ENCODE measurements at places on chromosomes 5 and 9.
A peak's percentile ranks its signal among the peaks of the same experiment; 100 is the strongest.

GRCh38 chr5:110865400-110866094 is 126.7 kb downstream of the SLC25A46 start:
- DNase-seq: no peak

- no peak for DNase-seq
Measured at GRCh38 chr9:131660466-131661405, 79.1 kb downstream of the RAPGEF1 start.

DNA sequence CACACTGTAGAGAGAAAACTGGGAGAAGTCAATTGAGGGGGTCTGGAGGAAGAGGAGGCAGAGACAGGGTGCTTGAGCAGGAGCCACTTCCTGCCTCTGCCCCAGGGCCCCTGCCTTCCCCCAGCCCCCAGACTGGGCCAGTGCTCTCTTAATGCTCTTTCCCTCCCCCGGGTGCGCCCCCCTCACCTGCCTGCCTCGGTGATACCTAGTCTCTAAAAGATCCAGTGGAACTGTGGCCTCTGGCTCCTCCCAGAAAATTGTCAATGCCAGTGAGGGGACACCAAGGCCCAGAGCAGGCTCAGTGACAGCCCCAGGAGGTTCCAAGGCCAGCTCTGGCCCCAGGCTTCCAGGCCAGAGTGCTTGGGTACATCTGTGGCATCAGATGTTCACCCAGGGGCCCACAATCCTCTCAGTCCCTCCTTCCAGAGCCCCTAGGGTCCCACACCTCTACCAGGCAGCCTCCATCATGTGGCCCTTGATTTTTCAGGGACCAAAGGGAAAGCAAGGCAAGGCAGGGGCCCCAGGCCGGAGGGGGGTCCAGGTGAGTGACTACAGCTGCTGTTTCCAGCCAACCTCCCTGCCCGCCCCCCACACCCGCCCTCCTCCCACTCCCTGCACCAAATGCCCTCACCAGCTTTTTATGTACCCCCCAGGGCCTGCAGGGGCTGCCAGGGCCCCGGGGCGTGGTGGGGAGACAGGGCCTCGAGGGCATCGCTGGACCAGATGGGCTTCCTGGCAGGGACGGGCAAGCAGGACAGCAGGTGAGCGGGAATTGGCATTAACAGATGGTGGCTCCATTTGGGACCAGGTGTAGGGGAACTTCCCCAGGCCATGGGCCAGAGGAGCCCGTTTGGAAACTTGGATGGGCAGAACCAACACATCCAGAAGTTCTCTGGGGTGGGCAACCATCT is 33.1 kb upstream of the ORM1 start:
- DNase-seq: no peak

DNA sequence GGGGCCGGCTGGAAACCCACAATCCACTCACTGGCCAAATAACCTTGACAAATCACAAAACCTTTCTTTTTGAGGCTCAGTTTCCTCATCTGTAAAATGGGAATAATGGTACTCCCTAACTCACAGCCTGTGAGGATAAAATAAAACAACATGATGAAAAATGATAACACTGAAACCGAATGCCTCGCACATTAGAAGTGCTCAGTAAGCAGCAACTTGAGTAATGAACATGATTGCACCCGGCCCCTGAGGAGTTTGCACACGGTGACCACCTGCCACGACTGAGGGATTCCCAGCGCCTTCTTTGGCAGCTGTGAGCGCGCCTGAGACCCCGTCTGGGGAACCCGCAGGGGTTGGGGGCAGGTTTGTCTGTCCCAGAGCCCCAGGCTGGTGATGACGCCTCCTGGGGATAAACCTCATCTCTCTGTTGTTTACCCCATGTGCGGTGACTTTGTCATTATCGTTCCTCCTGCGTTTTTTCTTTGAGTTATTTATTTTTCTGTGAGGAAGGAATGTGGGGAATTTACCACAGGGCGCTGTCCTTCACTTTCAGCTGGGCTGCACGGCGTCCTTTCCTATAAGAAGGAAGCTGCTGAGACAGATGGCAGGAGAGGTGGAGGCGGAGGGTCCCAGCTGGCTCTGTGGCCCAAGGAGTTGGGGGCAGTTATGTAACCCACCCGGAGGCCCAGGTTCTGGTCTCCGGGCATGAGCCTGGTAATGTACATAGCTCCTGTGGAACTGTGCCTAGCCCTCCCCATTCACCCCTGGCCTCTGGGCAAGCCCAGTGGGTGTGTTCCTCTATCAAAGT is 3.0 kb upstream of the SYNPO start:
- DNase-seq: no peak

GRCh38 chr9:137317021-137317717 is 15.1 kb upstream of the NRARP start:
- no peak for DNase-seq

GRCh38 chr5:154858297-154858971 is at the start of gene CNOT8:
TSS of gene CNOT8 (plus strand) at chr5:154858627. CDS start at chr5:154863279, 4,652 bp downstream.
- peak; percentile 97 for DNase-seq

GRCh38 chr5:52771343-52772039 is 16.2 kb upstream of the ITGA1 start:
- no peak for DNase-seq

DNA sequence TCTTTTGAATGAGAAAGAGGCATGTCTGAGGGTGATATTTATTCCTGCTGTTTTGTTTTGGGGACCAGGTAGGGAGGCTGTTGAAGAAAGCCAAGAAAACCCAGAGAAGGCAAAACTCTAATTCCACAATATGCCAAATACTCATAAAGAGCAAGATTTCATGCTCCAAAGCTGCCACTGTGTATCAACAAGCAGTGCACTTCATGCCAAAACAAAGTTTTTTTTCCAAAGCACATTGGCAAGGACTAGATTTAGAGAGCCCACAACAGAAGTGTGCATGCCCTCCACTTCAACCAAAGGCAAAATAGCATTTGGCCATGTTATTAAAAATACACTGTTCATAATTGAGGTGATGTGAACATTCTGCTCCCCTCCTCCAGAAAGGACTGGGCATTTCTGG is 229.9 kb downstream of the EBF1 start:
- no peak for DNase-seq

DNA sequence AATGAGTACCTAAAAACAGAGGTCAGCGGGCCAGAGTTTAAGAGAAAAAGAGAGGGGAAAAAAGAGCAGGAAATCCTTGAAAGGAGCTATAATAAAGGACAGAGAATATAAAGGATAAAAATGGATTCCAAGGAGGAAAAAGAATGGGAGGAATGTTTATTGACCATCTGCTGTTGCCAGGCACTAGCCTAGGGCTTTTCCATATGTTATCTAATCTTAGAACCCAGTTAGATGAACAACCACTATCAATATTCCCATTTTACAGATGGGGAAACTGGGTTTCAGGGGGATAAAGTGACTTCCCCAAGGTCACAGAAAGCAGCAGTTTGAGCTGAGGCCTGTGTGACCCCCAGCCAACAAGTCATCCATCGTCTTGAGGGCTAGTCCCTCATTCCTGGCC is 232.5 kb downstream of the NR3C1 start:
- no peak for DNase-seq

- no peak for DNase-seq
Measured at GRCh38 chr5:120454094-120454798, 9.9 kb upstream of the PRR16 start.

DNA sequence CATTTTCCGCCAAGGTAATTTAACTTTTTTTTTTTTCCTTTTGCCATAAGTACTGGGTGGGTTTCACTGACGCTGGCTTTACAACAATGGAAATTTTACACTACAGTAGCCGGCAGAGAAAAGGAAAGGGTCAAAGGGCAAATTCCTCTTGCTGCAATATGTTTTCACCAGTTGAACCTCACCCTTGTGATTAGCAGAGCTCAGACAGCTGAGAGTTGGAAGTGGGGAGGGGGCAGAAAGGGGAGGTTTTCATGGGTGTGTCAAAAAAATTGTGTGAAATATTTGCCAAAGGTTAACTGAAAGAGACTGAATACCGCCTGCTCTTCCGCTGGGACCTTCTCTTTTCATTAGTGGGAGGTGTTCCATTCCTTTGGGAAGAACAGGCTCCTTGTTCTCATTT is 296.9 kb downstream of the ADAMTS6 start:
- no peak for DNase-seq

- DNase-seq: no peak
Measured at GRCh38 chr5:169758886-169759285, 121.8 kb downstream of the DOCK2 start.

GRCh38 chr9:13554626-13555025 is 275.1 kb upstream of the MPDZ start:
- DNase-seq: no peak

GRCh38 chr5:68478301-68479095 is 262.9 kb downstream of the PIK3R1 start:
- DNase-seq: no peak

DNA sequence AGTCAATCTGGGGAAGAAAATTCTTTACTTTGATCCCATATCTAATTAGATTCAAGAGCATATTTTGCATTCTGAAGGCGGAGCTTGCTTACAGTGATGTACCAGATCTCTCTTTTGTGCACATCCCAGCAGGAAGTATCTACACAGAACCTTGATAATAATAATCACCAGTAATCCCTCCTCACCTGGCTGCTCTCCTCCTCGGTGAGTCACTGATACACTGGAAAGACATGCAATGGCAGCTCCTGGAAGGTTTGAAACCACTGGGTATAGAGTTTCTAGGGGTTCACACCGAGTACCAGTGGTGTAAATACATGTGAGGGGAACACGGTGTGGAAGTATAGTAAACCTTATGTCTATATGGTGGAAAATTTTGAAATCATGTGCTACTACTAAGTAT is 205.5 kb upstream of the TARS1 start:
- no peak for DNase-seq

DNA sequence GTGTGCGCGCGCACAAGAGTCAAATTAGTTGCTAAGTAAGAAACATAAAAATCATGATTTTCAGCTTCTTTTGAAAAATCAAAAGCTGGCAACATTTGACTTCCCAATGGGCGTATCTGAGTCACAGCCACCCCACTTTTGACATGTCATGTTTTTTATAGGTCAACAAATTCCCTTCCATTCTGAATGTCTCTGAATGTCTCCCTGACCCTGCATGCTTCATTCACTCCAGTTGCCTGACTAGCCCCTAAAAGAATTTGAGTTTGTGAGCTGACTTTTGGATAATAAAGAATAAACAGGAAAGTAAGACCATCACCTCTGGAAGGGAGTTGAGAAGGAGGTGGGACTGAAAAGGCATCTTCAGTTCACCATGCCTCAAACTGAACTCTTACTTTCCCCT is 20.2 kb upstream of the GLIS3 start:
- DNase-seq: no peak

DNA sequence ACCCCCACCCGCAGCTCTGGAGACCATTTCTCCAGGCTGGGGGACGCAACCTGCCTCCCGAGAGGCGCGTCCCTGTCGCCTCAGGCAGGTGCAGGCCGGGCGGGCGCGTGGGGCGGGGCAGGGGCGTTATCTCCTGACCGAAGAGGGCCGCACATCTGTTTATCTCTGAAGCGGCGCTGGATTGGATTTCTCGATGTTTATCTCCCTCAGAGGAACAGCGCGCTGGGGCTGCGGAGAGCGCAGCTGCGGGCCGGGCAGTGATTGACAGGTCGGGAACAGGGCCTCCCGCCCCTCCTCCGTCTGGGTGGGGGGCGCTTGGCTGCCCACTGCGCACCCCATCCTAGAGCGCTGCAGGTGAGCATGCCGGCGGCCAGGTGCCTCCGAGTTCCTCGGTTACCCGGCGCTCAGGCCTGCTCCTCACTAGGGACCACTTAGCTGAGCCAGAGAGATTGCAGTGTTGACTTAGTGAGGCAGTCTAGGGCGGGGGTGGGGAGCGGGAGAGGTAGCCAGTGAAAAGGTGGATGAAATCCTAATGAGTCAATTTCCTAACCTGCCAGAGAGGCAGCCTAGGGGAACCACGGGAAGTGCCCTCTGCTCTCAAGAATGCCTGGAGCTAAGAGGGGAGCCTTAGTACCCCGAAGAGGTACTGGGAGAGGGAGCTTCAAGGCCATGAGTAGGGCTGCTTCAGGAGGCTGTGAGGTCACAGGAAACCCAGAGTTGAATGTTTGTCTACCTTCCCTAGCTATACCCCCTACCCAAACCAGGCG is 39.6 kb upstream of the TIFAB start:
- no peak for DNase-seq

DNA sequence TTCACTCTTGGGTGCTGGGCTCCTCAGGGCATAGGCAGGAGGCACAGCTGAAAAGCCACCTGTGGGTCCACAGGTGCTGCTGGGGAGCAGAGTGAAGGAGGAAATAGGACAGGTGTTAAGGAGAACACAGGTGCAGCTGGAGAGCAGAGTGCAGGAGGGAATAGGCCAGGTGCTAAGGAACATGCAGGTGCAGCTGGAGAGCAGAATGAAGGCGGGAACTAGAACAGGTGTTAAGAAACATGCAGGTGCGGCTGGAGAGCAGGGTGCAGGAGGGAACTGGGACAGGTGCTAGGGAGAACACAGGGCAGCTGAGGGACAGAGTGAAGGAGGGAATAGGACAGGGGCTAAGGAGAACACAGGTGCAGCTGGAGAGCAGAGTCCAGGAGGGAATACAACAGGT is 43.8 kb upstream of the PLEKHG4B start:
- DNase-seq: no peak

DNA sequence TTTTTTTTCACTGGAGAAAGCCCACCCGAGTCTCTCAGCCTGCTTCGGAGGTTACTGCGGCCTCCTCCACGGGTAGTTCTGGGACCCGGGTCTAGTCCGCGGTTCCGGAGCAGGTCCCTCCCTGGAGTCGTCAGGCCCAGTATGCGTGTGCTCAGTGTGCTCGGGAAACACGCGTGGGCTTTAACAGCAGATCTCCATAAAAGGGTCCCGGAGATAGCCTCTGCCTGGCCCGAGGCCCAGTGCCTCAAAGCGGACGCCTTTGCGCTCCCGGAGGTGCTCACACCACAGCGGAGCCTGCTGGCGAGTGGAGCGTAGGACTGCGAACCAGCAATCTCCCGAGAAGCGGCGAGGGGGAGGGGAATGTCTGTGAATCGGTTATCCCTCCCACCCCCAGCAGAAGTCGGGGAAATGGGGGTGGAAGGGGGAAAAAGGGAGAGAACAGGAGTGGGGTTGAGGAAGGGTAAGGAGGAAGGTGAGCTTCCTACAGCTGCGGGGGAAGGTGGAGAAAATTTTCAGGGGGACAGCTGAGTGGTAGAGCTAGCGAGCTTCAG is 28.7 kb downstream of the CDKN2A start:
- DNase-seq: no peak

- DNase-seq: no peak
Measured at GRCh38 chr5:93723681-93724080, 17.7 kb downstream of the POU5F2 start.

DNA sequence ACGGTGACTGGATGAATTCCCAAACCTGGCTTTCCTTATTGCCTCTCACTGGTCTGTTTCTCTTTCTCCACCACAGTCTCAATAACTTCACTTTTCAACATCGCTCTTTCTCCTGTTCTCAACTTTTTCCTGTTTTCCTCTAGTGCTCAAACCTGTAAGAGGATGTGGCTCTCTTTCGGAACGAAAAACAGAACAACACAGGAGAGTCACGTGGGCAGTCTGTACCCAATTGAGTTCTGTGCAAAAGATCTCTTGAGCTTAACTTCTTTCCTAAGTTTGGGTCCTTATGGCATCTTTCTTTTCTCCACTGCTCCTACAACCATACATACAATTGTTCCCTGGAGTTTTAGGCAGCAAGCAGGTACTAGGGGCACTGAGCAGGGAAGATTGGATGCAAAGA is 8.9 kb downstream of the HAVCR1 start:
- DNase-seq: no peak

- DNase-seq: no peak
Measured at GRCh38 chr5:1057485-1058082, 49.0 kb downstream of the NKD2 start.

- no peak for DNase-seq
Measured at GRCh38 chr9:96540106-96540505, 79.5 kb downstream of the CDC14B start.
